ENCODE measurements at places on chromosomes 4 and X.

DNA sequence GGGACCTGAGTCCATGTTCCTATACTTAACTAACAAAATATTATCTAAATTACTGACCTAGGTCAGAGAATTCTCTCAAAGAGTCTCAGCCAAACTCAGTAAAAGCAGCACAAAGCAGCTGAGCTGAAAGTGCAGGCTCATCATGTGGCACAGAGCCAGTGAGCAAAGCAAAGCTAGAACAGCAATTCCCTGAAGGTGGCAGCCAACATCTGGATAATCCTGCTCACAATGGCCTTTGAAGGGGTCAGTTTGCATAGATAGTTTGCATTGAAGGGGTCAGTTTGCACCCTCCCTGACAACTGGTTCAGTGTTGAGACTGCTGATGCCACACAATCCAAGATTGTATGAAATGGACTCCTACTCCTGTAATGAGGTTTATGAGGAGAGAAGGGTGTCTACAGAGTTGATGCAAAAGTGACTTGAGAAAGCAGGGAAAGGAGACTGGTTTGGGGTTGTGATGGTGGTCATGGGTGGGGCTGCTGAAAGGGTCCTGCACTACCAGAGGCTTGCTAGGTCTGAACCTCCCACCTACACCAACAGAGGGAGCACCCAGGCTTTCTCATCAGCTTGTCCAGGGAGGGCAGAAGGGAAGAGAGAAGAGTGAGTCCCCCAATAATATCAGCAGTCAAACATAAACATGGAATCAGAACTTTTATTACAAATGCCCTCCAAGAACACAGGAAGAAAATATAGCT, 39.7 kb downstream of the TRIM61 start:
- no peaks in the 10 kb centered on the region for H3K4me1 ChIP-seq
- H3K4me3 ChIP-seq: no peak overlapping the region
- no peak overlapping the region for H3K27ac ChIP-seq
- no peaks in the 10 kb centered on the region for H3K36me3 ChIP-seq

GRCh38 chr4:173684223-173684622, 154.2 kb upstream of the HAND2 start:
- no peak overlapping the region for H3K4me3 ChIP-seq
- no peak for DNase-seq
- no peak overlapping the region for H3K27ac ChIP-seq
- H3K27me3 ChIP-seq: no peaks in the 10 kb centered on the region
- peaks cover 2% of the 10 kb centered on the region for H3K36me3 ChIP-seq

- no peaks in the 10 kb centered on the region for H3K36me3 ChIP-seq
- H3K27me3 ChIP-seq: no peaks in the 10 kb centered on the region
- H3K4me1 ChIP-seq: no peaks in the 10 kb centered on the region
These were observed 1500.8 kb upstream of the IGFBP7 start for GRCh38 chr4:58611012-58611411.

DNA sequence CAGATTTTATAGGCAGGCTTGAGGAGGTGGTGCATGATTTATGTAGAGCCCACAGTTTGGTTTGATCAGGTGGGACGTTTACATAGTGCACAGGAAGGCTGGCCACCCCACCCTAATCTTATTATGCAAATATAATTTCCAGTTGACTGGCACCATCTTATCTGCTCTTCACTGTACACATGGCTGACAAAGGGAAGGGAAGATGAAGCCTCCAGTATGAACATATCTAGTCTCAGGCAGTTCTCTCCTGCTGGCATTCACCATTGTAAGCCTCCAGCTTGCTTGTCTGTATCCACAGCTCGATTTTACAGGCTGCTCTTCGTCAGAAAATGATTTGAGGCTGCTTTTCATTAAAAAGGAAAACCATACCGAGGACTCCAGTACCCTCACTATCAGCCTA, 278.3 kb downstream of the TECRL start:
- H3K27ac ChIP-seq: no peak overlapping the region
- no peaks in the 10 kb centered on the region for H3K36me3 ChIP-seq
- H3K27me3 ChIP-seq: no peaks in the 10 kb centered on the region
- no peak overlapping the region for H3K4me3 ChIP-seq

- H3K4me3 ChIP-seq: no peak overlapping the region
- DNase-seq: no peak
- no peaks in the 10 kb centered on the region for H3K4me1 ChIP-seq
- H3K27me3 ChIP-seq: peaks cover 34% of the 10 kb centered on the region
- no peak overlapping the region for H3K27ac ChIP-seq
These were observed 15.7 kb downstream of the ARMCX6 start for GRCh38 chrX:101602077-101602476.

DNA sequence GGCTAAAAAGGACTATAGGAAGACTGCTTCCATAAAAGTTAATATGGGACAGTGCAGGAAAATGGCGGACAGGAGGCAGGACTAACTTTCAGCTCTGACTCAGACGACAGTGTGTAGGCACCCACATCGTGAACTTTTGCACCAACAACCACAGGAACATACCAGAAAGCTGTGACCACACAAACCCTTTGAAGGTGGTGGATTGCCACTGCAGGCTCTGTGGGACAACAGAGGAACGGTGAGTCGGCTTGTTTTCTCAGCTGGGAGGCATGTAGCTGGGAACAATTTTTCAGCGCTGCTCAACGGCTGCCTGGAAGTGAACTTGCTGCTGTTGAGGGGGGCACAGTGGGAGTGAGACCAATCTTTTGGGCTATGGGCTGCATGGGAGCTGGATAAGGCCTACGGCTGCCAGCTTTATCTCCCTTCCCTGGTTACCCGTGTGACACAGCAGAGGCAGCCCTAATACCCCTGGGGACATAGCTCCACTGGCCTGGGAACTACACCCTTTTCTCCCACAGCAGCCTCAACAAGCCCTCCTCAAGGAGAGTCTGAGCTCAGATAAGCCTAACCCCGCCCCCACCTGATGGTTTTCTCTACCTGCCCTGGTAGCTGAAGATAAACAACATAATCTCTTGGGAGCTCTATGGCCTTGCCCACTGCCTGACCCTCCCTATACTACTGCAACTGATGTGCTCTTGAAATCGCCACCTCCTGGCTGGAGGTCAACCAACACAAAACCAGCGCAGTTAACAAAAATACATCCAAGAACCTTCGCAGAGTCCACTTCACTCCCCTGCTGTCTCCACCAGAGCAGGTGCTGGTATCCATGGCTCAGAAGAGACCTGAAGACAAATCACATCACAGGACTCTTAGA, 1537.0 kb downstream of the C4orf33 start:
- DNase-seq: no peak
- no peaks in the 10 kb centered on the region for H3K36me3 ChIP-seq
- no peaks in the 10 kb centered on the region for H3K4me1 ChIP-seq

DNA sequence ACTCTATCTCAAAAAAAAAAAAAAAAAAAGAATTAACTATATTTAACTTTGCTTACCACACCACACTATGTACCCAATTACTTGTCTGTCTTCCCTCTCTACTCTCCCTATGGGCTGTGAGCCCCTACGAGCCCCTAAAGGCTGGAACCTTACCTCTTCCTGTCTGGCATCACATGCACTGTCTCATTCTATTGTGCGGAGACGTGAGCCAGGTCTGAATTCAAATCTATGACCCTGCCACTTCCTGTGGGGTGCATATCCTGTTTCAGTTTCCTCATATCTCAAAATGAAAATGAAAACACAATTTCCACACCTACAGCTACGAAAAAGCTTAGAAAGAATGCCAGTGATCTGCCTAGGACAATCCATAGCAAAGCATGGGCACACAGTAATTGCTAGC, 42.9 kb upstream of the HS3ST1 start:
- no peak overlapping the region for H3K4me3 ChIP-seq
- no peak overlapping the region for H3K27ac ChIP-seq
- no peaks in the 10 kb centered on the region for H3K4me1 ChIP-seq
- no peaks in the 10 kb centered on the region for H3K27me3 ChIP-seq
- DNase-seq: no peak
- no peaks in the 10 kb centered on the region for H3K36me3 ChIP-seq

DNA sequence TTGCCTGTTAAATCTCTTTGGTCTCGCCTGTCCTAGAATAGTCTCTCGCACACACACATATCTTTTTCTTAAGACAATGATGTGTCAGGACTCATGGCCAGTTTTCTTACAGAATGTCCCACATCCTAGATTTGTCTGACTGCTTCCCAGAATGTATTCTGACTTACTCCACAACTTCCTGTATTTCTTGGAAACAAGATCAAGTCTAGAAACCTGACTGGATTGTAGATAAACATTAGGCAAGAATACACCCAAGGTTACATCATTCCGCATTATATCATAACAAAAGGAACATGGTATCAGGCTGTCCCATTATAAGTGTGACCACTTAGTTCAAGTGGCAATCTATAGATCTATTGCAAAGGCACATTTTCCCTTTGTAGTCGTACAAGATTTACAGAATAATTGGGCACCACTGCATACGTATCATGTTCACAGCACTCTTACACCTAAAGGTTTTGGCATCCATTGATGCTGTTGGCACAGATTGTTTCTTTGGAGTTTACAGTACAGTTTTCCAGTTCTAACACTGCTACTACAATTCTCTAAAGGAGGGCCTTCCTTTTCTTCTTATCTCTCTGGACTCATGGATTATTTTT, 56.4 kb downstream of the FBXW7 start:
- no peak overlapping the region for H3K27ac ChIP-seq
- no peaks in the 10 kb centered on the region for H3K27me3 ChIP-seq
- no peak overlapping the region for H3K4me3 ChIP-seq
- H3K4me1 ChIP-seq: no peaks in the 10 kb centered on the region

DNA sequence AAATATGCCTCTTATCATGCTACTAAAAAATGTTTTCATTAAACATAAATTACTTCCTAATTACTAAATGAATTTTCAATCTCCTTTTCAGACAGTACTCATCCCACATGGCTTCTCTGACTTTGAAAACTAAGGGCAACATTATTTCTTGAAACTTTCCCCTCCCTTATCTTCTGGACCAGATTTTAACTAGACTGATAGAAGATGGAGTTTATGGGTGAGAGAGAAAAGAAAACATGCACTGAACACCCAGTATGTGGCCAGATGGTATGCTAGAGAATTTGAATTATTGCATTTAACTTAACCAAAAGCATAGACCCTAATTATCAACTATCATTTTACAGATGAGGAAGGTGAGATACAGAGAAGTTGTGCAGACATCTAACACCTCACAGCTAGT, 16.8 kb downstream of the CNOT6L start:
- H3K36me3 ChIP-seq: no peaks in the 10 kb centered on the region
- no peak overlapping the region for H3K4me3 ChIP-seq
- H3K4me1 ChIP-seq: peaks cover 3% of the 10 kb centered on the region
- H3K27ac ChIP-seq: no peak overlapping the region
- H3K27me3 ChIP-seq: no peaks in the 10 kb centered on the region
- no peak for DNase-seq

DNA sequence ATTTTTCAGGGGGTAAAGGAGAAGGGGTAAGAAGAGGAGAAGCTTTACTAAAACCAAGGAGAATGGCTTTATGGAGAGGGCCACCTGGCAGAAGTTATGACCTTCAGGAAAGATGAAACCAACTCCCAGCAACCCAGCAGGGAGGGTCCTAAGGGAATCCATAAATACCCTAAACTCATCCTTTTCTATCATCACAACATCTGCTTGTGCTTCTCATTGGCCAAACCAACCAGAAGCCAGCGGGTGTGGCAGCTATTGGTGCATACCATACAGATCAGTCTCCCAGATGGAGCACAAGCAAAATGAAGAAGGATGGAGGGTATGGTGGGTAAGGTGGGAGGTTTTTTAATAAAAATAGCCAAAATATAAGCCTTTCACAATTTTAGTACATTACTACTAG, 58.5 kb upstream of the ARSJ start:
- no peak overlapping the region for H3K4me3 ChIP-seq
- no peak for DNase-seq
- H3K36me3 ChIP-seq: no peaks in the 10 kb centered on the region
- H3K27ac ChIP-seq: no peak overlapping the region
- H3K27me3 ChIP-seq: peaks cover 3% of the 10 kb centered on the region

DNA sequence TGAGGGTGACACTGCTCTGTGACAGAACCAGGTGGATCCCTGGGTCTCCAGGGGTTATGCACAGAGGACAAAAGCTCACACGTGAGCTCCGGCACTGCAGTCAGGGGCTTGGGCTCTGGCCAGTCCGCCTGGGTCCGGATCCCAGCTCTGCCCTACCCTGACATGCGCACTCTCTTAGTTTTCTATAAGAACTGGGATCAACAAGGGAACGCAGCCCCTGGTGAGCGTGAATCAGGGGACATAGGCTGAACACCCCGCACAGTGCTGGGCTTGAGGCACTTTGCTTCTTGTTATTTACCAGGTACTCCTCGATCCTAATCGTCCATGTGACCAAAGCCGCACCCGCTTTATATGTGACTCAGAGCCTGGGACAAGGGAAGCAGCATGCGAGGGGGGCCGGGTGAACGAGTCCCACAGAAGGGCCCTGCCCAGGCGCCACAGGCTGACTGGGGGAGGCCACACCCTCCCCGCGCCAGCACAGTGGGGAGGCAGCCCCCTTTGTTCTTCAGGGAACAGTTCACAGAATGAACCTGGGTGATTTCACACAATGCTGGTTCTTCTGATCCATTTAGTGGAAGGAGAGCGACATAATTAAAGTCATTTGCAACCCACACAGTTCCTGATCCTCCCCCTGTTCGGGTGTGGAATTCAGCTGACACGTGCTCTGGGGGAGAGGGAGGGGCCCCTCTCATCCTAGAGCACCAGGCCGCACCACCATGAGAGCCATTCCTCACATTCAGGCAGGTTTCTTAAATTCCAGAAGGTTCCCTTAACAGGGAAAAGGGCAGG, 55.5 kb downstream of the WFS1 start:
- DNase-seq: no peak
- no peak overlapping the region for H3K4me3 ChIP-seq
- H3K27ac ChIP-seq: no peak overlapping the region
- no peaks in the 10 kb centered on the region for H3K27me3 ChIP-seq

- no peaks in the 10 kb centered on the region for H3K36me3 ChIP-seq
- no peak for DNase-seq
- H3K4me1 ChIP-seq: no peaks in the 10 kb centered on the region
- H3K27ac ChIP-seq: no peak overlapping the region
- no peaks in the 10 kb centered on the region for H3K27me3 ChIP-seq
These were observed 63.1 kb upstream of the LSM6 start for GRCh38 chr4:146112389-146112788.

- no peaks in the 10 kb centered on the region for H3K27me3 ChIP-seq
- H3K4me3 ChIP-seq: no peak overlapping the region
- H3K36me3 ChIP-seq: no peaks in the 10 kb centered on the region
These were observed 131.0 kb upstream of the MAP3K15 start for GRCh38 chrX:19646282-19646681.

DNA sequence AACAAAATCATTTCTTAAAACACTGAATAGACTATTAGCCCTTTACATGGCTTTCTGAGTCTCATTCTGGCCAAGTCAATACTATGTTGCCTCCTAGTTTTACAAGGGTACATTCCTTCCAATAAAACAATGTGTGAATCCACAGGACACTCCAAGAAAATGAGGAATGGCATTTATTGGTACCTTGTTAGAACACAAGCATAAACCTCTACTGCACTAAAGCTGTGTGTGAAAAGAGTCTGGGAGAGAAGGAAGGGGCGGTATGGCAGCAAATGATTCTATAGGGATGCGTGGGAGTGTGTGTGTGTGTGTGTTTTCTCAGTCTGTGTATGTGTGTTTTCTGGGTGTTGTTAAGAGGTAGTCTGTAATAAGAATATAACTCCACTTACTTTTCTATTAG, 48.9 kb downstream of the CXCL1 start:
- no peak for DNase-seq
- H3K36me3 ChIP-seq: no peaks in the 10 kb centered on the region
- H3K27me3 ChIP-seq: no peaks in the 10 kb centered on the region
- peaks cover 2% of the 10 kb centered on the region for H3K4me1 ChIP-seq
- no peak overlapping the region for H3K27ac ChIP-seq
- no peak overlapping the region for H3K4me3 ChIP-seq
